ENCODE measurements at places on chromosomes 1 and 21. TPM values are rescaled to one million over a fixed set of nuclear protein-coding genes. Genes with fewer than 3 reads are reported as not detected.

SPRR2E gene
- not detected for total RNA-seq

CFHR3 gene
- total RNA-seq = 5.0 TPM

HAO2 gene
- total RNA-seq = not detected

MFAP2 gene
- total RNA-seq = 0.52 TPM

RALGPS2 gene
- 6.6 TPM for total RNA-seq

KCNA3 gene
- not detected for total RNA-seq

GJA4 gene
- not detected for total RNA-seq

WNT4 gene
- total RNA-seq = not detected

MTF1 gene
- 2.6 TPM for total RNA-seq

WNT2B gene
- 1.5 TPM for total RNA-seq

PSMB2 gene
- 55.7 TPM for total RNA-seq

MYOM3 gene
- 3.4 TPM for total RNA-seq

ERO1B gene
- total RNA-seq = 11.0 TPM

LIN28A gene
- total RNA-seq = not detected

NID1 gene
- total RNA-seq = 0.15 TPM

ETV3L gene
- total RNA-seq = not detected

NHLH1 gene
- 0.27 TPM for total RNA-seq

FAM151A gene
- total RNA-seq = not detected

SLAMF9 gene
- not detected for total RNA-seq

RPE65 gene
- 5.0 TPM for total RNA-seq

CDCA8 gene
- 19.5 TPM for total RNA-seq

NFASC gene
- total RNA-seq = 0.12 TPM

C1orf185 gene
- not detected for total RNA-seq

AGMAT gene
- total RNA-seq = 4.0 TPM

PLXNA2 gene
- 6.5 TPM for total RNA-seq

CCDC27 gene
- total RNA-seq = not detected

LDLRAD1 gene
- not detected for total RNA-seq

IFI44L gene
- 16.1 TPM for total RNA-seq

EXTL1 gene
- 0.05 TPM for total RNA-seq

SMPDL3B gene
- 0.94 TPM for total RNA-seq

ZNF683 gene
- total RNA-seq = not detected

CD84 gene
- not detected for total RNA-seq

OPN3 gene
- total RNA-seq = 150 TPM

CRNN gene
- total RNA-seq = not detected

PTGS2 gene
- 2.4 TPM for total RNA-seq

INTS3 gene
- 46.6 TPM for total RNA-seq

BMP8B gene
- total RNA-seq = 1.7 TPM

CD55 gene
- total RNA-seq = 1,455 TPM

TLR5 gene
- 0.05 TPM for total RNA-seq

PTPN14 gene
- 59.1 TPM for total RNA-seq

MEF2D gene
- 26.3 TPM for total RNA-seq

ADAMTS5 gene
- not detected for total RNA-seq

KRTAP19-1 gene
- not detected for total RNA-seq

SLFNL1 gene
- not detected for total RNA-seq

KRTAP20-2 gene
- not detected for total RNA-seq

PDE4B gene
- 83.5 TPM for total RNA-seq

NR0B2 gene
- not detected for total RNA-seq

KIF17 gene
- 0.25 TPM for total RNA-seq
